ENCODE measurements at places on chromosomes 16 and 17.
A peak's percentile ranks its signal among the peaks of the same experiment; 100 is the strongest.

GRCh38 chr16:22614271-22614947 is 103.7 kb downstream of the NPIPB5 start:
- DNase-seq, result no peak

DNA sequence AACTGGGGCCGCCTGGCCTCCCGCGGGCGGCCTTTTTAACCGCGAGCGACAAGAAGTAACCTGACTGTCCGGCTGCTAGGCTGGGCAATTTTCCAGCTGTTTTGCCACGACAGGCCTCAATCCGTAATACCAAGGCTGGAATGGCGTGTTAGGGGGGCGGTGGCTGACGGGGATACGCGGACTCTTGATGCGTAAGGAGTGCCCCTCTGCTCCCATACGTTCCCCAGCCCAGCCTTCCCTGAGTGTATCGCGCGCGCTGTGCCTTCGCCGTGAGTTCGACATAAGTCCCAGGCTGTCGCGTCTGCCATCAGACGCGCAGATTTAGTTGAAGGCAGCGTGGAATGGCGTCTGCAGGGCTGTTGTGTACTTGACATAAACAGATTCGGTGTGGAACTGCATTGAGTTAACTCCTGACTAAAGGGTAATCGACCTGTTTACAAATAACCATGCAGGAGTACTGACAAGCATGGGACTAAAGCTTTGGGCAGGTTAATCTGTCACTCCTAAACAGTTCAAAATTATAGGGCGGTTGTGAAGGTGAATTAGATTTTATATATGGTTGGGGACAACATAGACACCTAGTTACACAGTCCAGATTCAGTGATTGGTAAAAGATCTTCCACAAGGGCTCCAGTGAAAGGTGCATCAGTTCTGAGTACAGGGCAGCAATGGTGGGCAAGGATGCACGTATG is 16.6 kb upstream of the ERN1 start:
- peak; percentile 60 for DNase-seq

- DNase-seq, result no peak
Measured at GRCh38 chr17:36117505-36118382, 14.1 kb downstream of the CCL4 start.

DNA sequence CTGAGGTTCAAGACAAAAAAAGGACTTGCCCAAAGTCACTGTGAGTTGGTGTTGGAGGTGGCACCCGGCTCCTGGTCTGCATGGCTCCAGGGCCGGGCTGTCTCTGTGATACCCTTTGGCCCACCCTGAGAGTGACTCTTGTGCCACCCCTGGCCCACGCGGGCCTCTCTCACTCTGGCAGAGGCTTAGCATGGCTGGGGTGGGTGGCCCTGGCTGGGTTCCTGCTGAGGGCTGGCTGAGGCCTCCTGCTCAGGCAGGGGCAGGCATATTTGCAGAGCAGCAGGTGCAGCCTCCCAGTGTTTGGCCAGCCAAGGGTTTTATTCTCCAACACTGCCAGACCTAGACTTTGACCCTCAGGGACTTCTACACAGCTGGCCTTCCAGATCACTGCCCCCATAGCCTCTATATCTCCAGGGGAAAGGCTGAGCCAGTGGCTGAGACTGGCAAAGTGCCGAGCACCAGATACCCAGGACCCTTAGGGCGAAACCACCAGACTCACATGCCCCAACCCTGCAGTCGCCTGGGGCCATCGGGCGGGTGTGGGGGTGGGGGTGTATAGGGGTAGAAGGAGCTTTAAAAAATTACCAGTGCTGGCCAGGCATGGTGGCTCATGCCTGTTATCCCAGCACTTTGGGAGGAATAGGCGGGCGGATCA is 21.5 kb upstream of the ADGRG1 start:
- no peak for DNase-seq

DNA sequence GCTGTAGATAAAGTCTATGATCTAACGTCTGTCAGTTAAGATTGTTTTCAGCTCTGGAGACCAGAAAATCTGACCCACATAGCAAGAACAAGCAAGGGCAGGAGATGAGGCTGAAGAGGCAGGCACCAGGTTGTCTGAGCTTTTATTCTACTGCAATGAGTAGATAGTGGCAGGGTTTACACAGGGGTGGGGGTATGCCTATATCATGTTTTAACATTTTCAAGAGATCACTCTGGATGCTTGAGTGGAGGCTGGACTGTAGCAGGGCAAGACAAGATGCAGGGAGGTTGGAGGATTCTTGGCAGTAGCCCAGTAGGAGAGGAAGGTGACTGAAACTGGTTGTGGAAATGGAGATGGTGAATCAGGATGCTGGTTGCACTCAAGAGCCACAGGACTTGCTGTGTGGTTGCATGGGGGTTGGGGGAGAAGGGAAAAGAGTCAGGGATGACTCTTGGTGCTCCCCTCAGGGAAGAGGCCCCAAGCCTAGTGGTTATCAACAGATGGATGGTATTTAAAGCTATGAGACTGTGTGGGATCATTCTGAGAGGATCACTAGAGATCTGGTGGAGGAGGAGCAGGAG is 143.1 kb upstream of the KCNJ18 start:
- no peak for DNase-seq

Measured in left ventricle myocardium inferior (tissue), 1 donor.